ENCODE measurements at places on chromosomes 5 and 9. TPM values are rescaled to one million over a fixed set of nuclear protein-coding genes. Genes with fewer than 3 reads are reported as not detected.

Gene TIGD6
- 5.7 TPM for total RNA-seq

Gene RC3H2
- total RNA-seq = 47.7 TPM

Gene CTNND2
- 1.9 TPM for total RNA-seq

GRCh38 chr9:14538526-14538925 lies 154.7 kb downstream of the ZDHHC21 start:
- DNase-seq = no peak

Gene FRMD3
- total RNA-seq = 2.0 TPM

Data from fibroblast of the aortic adventitia (primary cell).